Stimulated activated CD8-positive, alpha-beta memory T cell treated with anti-CD3 and anti-CD28 coated beads, Interleukin-2, amount 100 ng/mL, for 1 hour (primary cell): ENCODE measurements at places on chromosomes 5 and 9.

- no peak for DNase-seq
Observed at GRCh38 chr9:119175581-119175980, 193.7 kb downstream of the BRINP1 start.

DNA sequence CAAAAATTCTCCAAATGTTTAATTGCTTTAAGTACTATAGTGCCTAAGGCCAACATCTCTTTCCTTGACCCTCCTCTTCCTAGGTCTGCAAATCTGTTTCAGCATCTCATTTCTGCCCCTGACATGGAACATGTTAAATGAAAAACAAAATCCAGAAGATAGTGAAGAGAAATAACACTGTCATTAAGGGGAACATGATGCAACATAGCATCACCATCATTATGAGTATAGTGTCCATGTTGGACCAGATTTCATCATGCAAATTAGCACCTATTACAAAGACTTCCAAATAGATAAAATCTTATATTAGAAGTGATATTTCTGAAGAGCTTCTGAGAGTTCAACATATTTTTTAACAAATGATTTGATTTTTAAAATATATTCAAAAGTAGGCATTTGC is 375.2 kb downstream of the PTPRD start:
- no peak for DNase-seq

DNA sequence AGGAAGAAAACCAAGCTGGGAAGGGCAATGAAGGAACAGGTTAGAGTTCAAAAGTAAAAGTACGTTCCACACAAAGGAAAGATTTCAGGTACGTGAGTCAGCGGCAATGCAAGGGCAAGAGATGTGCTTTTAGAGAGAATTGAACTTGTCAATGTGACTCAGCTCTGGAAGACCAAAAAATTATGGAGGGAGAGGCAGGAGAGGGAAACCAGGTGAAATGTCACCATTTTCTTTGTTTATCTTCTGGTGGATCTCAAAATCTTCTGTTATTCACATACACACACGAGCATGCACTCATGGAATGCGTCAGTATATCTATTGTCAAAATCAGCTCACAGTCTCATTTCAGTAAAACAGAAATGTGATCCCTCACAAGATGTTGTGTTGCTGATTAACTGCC is 148.8 kb upstream of the RFX3 start:
- DNase-seq, result no peak

GRCh38 chr9:118674942-118675341 is 694.3 kb downstream of the BRINP1 start:
- DNase-seq, result no peak

DNA sequence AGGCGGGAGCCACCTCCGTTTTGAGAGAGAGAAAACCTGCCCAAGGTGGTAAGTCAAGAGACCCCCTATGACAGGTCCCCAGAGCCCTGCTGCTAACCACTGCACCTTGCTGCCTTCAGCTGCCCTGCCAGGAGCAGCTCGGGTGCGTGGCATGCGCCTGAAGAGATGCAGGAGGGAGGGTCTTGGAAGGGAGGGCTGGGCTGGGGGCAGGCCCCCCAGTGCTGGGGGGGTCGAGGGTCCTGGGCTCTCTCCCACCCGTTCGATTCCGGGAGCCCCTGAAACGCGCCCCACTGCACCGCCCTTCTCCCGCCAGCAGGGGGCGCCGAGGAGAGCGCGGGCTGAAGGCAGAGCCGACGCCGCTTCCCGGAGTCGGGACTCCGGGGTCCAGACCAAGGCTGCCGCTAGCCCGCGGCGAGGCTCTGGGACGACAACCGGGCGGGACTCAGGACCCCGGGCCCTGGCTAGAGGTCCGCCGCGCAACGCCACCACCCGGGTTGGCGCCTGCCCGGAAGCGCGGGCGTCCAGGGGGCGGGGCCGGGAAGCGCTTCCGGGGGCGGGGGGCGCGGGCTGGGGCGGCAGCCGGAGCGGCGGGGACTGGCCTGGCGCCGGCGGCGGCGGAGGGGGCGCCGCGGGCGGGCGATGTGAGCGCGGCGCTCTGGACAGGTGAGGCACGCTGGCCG is at the start of gene ZBTB34:
Gene ZBTB34, plus strand, starts transcription at position 563 of the 680 bp plus-strand sequence. CDS start 18,761 bp downstream, outside the sequence.
- peak; percentile 65 for DNase-seq

DNA sequence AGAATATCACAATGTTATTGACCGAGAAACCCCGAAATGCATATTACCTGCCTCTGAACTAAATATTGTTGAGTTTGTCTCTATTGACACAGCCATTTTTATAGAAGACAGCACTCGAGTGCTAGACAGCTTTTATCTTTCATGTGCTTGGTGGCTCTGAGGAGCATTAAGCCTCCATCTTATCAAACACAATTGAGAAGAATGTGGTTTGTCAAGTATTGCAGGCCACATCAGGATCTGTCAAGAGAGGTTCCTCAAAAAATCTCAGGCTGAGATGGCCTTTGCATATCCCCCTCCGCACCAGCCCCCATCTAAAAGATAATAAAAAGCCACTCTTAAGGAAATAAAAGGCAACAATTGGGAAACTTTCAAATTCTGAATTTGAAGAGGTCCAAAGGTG is 284.8 kb downstream of the DENND1A start:
- no peak for DNase-seq

DNA sequence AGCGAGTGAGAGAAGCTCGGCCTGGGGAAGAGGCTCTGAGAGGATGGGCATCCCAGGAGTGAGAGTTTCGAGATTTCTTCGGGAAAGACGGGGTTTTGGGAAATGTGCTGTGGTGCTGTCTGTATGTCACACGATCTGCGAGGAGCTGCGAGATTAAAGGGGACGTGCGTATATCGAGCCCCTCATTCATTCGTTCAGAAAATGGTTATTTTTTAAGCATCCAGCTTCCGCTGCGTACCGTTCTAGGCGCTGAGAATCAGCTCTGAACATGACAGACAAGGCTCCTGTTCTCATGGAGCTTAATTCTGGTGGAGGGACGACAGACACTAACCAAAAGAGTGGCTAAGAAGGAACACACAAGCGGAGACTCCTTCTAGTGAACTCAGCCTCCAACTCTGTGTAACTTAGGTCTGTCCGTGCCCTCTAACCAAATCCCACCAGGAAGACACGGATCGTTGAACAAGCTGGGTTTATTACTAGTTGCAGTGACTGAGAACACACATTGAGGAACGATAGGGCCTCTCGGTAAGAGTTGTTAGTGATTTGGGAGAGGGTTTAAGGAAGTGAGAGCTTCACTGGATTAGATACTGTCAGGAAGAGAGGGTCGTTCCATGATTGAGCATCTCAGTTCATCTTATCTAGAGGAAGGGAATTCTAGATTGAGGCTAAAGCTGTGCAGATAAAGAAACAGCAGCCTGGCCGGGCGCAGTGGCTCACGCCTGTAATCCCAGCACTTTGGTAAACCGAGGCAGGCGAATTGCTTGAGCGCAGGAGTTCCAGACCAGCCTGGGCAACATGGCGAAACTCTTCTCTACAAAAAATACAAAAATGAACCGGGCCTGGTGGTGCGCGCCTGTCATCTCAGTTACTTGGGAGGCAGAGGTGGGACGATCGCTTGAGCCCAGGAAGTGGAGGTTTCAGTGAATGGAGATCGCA is 1.0 kb upstream of the FBXW11 start:
- DNase-seq, result no peak

- no peak for DNase-seq
Observed at GRCh38 chr9:81858657-81859430, 69.4 kb upstream of the SPATA31D4 start.

- no peak for DNase-seq
Observed at GRCh38 chr5:33010846-33011245, 299.7 kb downstream of the NPR3 start.

GRCh38 chr5:81579262-81579924 is 171.5 kb downstream of the SSBP2 start:
- no peak for DNase-seq

DNA sequence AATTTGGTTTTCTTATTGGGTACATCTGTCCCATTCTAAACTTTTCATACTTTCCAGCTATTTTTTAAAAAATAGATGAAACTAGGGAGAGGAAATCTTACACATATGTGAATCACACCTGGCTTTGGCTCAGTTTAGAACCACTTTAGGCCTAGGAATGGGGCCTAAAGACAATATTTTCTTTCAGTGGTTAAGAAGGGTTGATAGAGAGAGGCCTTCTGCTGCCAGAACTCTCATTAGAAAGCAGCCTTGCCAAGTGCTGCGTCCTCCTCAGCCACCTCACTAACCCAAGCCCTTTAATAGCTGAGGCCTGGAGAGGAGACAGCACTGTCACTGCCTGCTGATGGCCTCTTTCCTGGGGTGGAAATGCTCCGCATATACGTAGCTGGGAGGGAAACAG is 167.5 kb downstream of the SAXO1 start:
- DNase-seq, result no peak

DNA sequence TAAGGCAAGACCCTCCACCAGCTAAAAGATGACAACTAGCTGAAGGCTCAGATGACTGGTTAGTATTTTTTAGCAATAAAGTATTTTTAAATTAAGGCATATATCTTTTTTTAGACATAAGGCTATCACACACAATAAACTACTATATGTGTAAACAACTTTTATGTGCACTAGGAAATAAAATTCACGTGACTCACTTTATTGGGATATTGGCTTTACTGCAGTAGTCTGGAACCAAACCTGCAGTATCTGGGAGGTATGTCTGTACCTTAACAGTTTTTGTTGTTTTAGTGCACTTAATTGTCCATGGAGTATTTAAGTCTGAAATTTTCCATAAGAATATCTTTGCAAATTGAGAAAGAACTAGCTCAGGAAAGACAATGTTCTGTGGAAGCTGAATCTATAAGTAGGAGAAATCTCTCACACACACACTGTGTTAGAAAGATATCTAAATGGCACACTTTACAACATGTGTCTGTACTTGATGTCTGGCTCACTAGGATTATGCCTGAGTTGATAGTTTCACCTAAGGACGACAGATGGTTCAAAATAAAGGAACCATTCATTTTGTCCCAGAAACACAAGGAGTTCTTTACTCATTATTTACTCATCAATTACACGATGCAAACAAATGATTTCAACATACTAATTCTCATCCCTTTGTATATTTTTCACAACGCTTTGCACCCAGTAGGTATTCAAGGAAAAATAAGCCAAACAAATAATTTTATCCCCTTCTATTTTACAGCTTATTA is 4.6 kb downstream of the RAPGEF6 start:
- DNase-seq, result no peak

- no peak for DNase-seq
Observed at GRCh38 chr5:10801931-10802666, 41.1 kb upstream of the DAP start.

GRCh38 chr5:8136271-8136670 is 267.3 kb downstream of the MTRR start:
- no peak for DNase-seq

- no peak for DNase-seq
Observed at GRCh38 chr9:25094518-25094917, 548.8 kb upstream of the IZUMO3 start.

DNA sequence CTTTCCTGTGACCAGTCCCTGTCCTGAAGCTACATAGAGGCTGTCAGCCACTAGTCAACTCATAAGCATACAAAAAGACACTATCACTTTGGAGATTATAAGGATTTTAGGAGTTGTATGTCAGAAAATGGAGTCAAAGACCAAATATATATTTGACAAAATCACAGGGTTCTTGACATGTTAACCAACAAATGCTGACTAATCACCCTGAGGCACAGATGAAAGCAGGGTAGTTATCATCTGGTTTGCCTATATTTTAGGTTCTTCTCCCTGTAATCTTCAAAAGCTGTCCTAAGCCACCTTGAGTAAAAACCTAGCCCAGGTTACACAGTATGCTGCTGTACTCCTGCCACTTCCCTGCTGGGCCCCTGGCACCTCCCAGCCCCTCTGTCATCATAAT is 64.7 kb upstream of the ERCC6L2 start:
- DNase-seq, result no peak

DNA sequence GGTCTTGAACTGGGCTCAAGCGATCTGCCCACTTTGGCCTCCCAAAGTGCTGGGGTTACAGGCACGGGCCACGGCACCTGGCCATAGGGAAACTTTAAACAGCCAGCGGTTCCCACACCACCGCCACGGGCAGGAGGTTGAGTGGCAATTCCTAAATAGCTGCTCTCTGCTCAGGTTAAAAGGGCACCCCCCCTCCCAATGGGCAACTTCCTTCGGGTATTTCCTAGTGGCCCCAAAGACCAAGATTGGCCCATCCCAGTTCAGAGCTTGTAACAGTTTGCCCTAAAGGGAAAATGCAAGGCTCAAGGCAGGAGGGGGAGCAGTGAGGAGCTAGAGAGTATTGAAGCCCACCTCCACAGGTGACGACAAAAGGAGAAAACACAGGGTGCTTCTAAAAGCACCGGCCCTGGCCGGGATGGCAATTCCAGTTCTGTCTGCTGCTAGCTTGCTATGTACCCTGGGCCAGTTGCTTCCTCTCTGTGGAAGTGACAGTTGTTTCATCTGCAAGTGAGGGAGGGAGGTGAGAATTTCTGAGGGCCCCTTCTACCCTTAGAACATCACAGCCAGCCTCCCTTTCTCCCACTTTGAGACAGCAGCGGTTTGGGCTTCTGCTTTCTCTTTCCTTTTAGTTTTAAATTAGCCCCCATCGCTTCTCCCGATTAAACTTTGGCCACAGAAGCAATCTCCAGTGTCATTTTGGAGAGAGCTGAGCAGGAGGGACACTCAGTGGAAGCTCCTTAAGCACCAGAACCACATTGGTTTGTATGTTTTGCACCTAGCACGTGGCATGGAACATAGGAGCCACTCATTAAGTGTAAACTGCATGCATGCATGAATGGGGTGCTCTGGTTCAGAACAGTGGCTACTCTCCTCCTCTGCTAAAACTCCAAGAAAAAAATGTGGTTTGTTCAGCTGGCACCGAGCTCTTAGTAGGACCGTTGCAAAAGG is 17.3 kb upstream of the TNIP1 start:
- DNase-seq, result no peak

DNA sequence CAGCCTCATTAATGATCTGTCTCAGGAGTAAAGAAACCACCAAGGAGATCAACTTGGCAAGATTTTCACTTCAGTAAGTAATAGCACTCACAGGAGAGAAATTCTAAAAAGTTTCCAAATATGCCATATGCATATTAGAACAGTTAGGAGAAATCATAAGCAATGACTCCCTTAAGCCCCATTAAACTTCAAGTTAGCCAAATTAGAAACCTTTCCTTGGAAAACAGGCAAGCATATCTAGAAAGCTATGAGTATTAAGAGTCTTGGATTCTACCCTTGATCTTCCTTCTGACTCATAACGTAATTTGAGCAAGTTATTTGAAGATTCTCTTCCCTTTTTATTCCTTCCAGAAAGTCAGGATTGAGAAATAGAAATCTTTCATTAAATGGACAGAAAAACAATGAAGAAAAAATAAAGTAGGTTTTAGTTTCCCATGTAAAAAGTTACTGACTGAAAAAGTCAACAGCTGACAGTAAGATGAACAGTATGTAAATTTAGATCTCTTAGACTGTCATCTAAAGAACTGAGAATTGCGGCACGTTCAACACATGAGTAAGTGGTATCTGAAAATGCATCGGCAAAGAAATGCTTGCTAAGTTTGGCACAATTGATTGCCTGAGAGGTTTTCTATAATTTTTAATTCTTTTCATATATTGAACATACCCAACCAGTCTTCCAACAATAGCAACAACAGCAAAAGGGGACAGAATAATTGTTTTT is 565.7 kb upstream of the FTMT start:
- DNase-seq, result no peak

- no peak for DNase-seq
Observed at GRCh38 chr9:18796696-18797270, 236.2 kb downstream of the SAXO1 start.

- DNase-seq, result no peak
Observed at GRCh38 chr5:134246771-134247427, 21.0 kb upstream of the PPP2CA start.

- DNase-seq, result no peak
Observed at GRCh38 chr9:5185220-5185840, at the start of gene INSL6. Gene INSL6, minus strand, starts transcription at chr9:5185639. Its CDS starts 37 bp downstream, at chr9:5185602.
